Vagina (tissue), 2 donors: ENCODE measurements at places on chromosomes 3 and 15.

DNA sequence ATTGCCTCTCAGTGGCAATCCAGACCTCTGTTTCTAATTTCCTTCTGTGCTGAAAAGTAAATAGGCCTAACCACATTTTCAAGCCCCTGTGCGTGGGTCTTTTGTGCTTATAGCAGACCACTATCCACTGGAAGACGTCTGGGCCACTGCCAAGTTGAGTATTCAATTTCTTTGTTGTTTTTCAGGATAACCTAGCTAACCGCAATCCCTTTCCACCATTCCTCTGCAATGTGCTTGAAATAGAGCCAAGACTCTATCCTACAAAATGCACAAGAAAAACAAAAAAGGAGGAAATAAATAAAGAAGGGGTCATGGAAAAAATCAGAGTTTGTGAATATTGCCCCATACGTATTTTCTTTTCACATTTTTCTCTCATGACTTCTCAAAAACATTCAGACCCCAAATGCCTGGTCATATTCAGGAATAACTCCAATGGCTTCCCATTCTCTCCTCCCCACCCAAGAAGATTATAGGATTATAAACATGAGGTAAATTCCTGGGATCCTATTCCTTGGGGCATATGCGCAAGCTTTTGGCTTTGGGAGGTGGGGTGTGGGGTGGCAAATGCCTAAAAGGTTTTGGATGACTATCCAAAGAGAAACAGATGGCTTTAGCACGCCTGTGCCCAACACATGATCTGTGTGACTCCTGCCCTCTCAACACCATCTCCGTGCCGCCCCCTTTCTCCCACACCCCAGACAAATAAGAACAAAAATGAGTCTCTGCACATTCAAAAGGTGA, 217.9 kb upstream of the THBS1 start:
- no peak for DNase-seq
- no peak overlapping the region for H3K27ac ChIP-seq
- no peak overlapping the region for H3K4me3 ChIP-seq
- no peaks in the 10 kb centered on the region for H3K36me3 ChIP-seq
- no peaks in the 10 kb centered on the region for H3K27me3 ChIP-seq

- no peaks in the 10 kb centered on the region for H3K36me3 ChIP-seq
- H3K27ac ChIP-seq = no peak overlapping the region
- peaks cover 13% of the 10 kb centered on the region for H3K4me1 ChIP-seq
- no peaks in the 10 kb centered on the region for H3K27me3 ChIP-seq
- DNase-seq = no peak
Observed at GRCh38 chr3:188516515-188516914, 362.6 kb downstream of the LPP start.

- H3K27ac ChIP-seq = no peak overlapping the region
- H3K27me3 ChIP-seq = no peaks in the 10 kb centered on the region
- no peak overlapping the region for H3K4me3 ChIP-seq
Observed at GRCh38 chr15:96261575-96262034, 68.9 kb upstream of the NR2F2 start.

GRCh38 chr3:30004481-30004880, 601.9 kb upstream of the TGFBR2 start:
- no peak overlapping the region for H3K4me3 ChIP-seq
- H3K4me1 ChIP-seq = no peaks in the 10 kb centered on the region
- no peak overlapping the region for H3K27ac ChIP-seq
- DNase-seq = no peak
- no peaks in the 10 kb centered on the region for H3K27me3 ChIP-seq
- no peaks in the 10 kb centered on the region for H3K36me3 ChIP-seq

DNA sequence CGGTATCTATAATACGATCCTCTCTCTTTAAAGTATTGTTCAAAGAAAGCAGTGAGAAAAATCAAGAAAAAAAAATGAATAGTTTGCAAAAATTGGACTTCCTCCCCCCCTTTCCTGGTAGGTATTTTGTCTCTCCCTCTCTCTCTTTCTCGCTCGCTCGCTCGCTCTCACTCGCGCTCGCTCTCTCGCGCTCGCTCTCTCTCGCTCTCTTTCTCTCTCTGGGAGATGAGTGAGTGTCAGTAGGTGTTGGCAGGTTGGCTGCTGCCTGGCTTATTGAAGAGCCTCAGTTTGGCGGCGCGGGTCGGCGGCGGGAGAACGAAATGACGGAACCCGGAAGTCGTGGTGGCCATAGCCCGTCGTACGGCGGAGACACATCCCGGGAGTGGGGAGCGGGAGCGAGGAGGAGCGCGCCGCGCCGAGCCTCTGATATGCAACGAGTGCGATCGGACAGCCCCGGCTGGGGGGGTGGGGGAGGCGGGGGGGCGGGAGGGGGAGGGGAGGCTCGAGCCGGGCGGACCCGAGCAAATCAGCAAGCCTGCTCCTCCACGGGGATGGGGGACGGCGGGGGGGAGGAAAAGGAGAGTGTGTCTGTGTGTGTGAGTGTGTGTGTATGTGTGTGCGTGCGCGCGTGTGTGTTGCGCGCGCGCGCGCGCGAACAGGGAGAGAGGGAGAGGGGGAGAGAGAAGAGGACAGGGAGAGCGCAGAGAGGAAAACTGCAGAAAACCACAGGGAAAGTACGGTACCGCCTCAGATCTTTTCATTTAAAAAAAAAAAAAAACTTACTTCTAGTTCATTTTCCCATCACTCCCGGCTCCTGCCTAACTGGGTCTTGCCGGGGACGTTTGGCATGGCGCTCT, at the start of gene MEIS2:
Gene MEIS2 (minus strand): TSS at position 441 of the 857 bp plus-strand sequence. CDS start 1,083 bp downstream, outside the sequence.
- no peak for DNase-seq
- peak within 1 kb of the TSS; percentile 95 for H3K27ac ChIP-seq
- H3K36me3 ChIP-seq = no peaks in the 10 kb centered on the region
- H3K4me3 ChIP-seq = peak within 1 kb of the TSS; percentile 80

DNA sequence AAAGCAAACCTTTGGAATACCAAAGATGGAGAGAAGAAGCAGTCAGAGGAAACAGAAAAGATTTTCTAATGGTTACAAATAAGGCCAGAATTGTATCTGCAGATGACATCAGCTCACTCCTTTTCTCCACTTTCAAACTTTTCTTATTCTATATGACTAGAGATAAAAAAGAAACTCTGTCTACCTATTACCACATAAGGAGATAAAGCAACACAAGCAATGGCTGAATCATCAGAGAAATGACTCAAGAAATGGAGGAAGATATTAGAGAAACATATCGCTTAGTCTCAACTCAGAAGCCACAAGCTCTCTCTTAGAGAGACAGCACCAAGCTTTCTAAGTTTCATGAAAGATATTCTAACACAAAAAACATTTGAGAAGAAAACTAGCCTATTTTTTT, 784.0 kb downstream of the ZPLD1 start:
- H3K4me1 ChIP-seq = no peaks in the 10 kb centered on the region
- H3K4me3 ChIP-seq = no peak overlapping the region
- DNase-seq = no peak

GRCh38 chr15:85630311-85630710, 164.4 kb downstream of the KLHL25 start:
- peak overlapping the region; percentile 2 for H3K27ac ChIP-seq
- peaks cover 3% of the 10 kb centered on the region for H3K36me3 ChIP-seq
- no peak for DNase-seq

DNA sequence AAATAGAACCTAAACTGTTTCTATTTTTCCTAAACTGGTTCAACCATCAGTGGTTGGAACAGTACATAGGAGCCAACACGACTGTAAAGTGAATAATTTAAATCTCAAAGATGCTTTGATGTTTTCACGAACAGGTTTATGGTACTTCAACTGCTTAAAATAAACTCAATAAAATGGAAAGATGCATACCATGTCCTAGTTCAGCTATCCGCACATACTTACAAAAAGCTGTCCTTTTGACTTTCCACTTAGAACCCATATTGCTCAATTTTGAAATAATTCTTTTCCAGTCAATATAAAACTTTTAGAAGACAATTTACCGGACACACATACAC, 902 bp downstream of the CMTM6 start:
- peak overlapping the region; percentile 92 for H3K4me3 ChIP-seq
- no peaks in the 10 kb centered on the region for H3K27me3 ChIP-seq
- peaks cover 19% of the 10 kb centered on the region for H3K4me1 ChIP-seq
- peak overlapping the region; percentile 83 for H3K27ac ChIP-seq
- DNase-seq = no peak
- no peaks in the 10 kb centered on the region for H3K36me3 ChIP-seq

DNA sequence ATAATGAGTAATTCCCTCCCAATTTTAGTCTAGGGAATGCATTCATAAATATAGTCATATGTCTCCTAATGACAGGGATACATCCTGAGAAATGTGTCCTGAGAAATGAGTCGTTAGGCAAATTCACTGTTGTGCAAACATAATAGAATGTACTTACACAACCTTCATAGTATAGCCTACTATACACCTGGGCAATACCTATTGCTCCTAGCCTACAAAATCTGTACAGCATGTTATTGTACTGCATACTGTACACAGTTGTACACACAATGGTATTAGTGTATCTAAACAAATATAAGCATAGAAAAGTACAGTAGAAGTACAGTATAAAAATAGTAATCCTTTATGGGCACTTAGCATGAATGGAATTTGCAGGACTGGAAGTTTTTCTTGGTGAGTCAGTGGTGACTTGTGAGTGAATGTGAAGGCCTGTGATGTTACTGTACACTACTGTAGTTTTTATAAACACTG, 6.6 kb downstream of the DTWD1 start:
- DNase-seq = no peak
- H3K27ac ChIP-seq = no peak overlapping the region
- H3K4me1 ChIP-seq = peaks cover 33% of the 10 kb centered on the region
- no peak overlapping the region for H3K4me3 ChIP-seq
- H3K36me3 ChIP-seq = no peaks in the 10 kb centered on the region

DNA sequence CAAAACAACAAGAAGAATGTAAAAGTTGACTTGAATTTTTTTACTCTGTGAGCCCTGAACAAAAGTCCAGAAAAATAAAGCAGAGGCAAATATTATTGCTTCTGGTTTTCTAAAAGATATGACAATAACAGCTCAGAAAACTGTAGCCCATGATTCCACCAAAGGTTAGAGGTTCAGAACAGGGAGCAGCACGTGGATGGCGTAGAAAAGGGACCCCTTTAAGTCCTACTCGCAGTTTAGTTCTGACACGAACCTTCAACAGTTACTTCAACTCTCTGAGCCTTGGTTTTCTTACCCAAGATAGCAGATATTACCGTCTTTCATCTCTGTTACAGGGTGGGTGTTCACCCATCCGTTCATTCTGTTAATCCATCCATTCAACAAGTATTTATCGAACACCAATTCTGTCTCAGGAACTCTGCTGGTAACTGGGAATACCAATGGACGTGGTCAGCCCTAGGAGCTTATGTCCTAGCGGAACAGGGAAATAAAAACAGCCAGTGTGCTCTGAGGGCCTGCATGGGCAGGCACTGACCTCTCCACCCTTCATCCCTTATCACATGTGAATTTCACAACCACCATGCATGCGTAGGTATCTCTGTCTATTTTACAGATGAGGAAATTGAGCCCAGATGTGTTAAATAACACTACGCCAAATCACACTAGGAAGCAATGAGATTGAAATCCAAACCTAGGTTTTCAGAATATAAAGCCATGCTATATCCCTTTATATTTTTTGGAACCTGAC, 274.2 kb upstream of the ICE2 start:
- DNase-seq = no peak
- H3K4me1 ChIP-seq = peaks cover 13% of the 10 kb centered on the region
- H3K27ac ChIP-seq = peak overlapping the region; percentile 71
- no peaks in the 10 kb centered on the region for H3K27me3 ChIP-seq
- H3K36me3 ChIP-seq = no peaks in the 10 kb centered on the region

DNA sequence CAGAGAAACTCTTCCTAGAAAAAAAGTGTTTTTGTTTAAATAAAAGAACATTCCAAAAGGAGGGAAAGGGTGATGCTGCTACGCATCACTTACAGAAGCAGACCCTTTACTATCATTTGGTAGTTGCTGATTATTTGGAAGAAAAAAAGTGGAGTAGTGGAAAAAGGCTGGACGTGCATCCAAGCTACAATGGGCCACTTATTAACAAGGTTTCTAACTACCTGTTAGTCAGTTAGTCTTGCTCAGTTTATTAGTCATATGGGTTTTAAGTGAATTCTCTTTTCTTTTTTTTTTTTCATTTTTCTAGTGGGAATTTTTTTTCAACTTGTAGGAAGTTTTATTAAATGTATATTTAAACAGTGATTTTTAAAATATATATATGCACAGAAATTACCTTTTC, 866.0 kb downstream of the MCTP2 start:
- no peak for DNase-seq
- no peak overlapping the region for H3K4me3 ChIP-seq
- H3K36me3 ChIP-seq = no peaks in the 10 kb centered on the region

GRCh38 chr3:67329358-67329757, 325.1 kb downstream of the SUCLG2 start:
- no peak overlapping the region for H3K4me3 ChIP-seq
- H3K27me3 ChIP-seq = no peaks in the 10 kb centered on the region
- no peak for DNase-seq
- H3K4me1 ChIP-seq = no peaks in the 10 kb centered on the region
- no peak overlapping the region for H3K27ac ChIP-seq

DNA sequence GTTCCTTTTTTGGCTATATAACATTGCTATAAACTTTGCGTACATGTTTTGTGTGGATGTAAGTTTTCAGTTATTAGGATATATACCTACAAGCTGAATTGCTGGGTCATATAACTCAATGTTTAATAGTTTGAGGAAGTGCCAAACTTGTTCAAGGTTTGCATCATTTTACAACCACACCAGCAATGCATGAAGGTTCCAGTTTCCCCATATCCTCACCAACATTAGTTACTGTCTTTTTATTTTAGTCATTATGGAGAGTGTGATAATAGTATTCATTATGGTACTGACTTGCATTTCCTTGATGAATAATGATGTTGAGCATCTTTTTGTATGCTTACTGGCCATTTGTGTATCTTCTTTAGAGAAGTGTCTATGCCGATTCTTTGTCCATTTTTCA, 112.3 kb downstream of the NR1I2 start:
- no peak overlapping the region for H3K4me3 ChIP-seq
- no peaks in the 10 kb centered on the region for H3K27me3 ChIP-seq
- H3K4me1 ChIP-seq = no peaks in the 10 kb centered on the region
- no peak for DNase-seq

DNA sequence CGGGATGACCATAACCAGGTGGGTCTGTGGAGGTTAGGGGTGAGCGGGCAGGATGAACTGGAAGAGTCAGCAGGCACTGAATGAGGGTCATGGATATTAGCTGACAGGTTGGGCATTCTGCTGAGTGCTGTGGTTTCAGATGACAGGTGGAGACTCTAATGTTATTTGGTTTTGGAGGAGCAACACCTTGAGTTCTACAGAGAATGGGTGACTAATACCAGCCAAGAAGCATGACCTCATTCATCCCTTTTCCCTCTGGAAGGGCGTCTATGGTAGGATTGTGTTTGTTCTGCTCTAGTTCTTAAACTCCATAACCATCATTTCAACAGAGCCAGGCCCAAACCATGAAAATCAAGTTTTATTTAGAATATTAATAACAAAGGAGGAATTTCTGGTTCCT, 550.7 kb upstream of the LMCD1 start:
- no peak for DNase-seq
- no peaks in the 10 kb centered on the region for H3K4me1 ChIP-seq
- no peak overlapping the region for H3K27ac ChIP-seq
- H3K4me3 ChIP-seq = no peak overlapping the region
- no peaks in the 10 kb centered on the region for H3K27me3 ChIP-seq
- H3K36me3 ChIP-seq = no peaks in the 10 kb centered on the region
